Astrocyte (in vitro differentiated cells and primary cell): ENCODE measurements at places on chromosomes 5 and 9. TPM values are rescaled to one million over a fixed set of nuclear protein-coding genes. Genes with fewer than 3 reads are reported as not detected.
A peak's percentile ranks its signal among the peaks of the same experiment; 100 is the strongest.

The CCNJL gene
- 12.5 and 15.7 TPM in 2 replicates for total RNA-seq

The PDZD2 gene
- 6.5 and 10.3 TPM in 2 replicates for total RNA-seq

The N4BP3 gene
- 0.75 and 1.3 TPM in 2 replicates for total RNA-seq

The PCDHGA4 gene
- 0.48 and 0.50 TPM in 2 replicates for total RNA-seq

The SPINK1 gene
- total RNA-seq, result not detected in 2 replicates

- peaks cover 23% of the 10 kb centered on the region for H3K4me1 ChIP-seq
- no peaks in the 10 kb centered on the region for H3K27me3 ChIP-seq
- no peak for DNase-seq
- H3K36me3 ChIP-seq, result peaks cover 15% of the 10 kb centered on the region
These were observed 39.0 kb downstream of the FAM78A start for GRCh38 chr9:131237291-131237690.

DNA sequence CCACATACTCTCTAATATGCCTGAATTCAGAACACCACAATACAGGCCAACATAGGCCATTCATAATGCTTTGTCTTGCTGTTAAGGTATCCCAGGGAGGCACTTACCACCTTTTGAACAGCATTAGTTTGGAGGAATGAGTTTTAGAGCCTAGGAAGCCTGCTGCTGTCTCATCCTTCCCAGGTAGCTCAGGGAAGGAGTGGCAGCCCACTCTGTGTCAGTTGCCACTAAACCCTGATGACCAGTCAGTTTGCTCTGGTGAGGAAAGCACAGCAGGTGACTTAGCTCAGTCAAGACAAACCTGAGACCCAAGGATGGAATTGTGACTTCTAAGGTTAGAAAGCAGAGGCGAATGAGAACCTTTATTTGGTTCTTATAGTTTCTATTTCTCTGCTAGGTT is 337.4 kb upstream of the ATP10B start:
- H3K36me3 ChIP-seq, result no peaks in the 10 kb centered on the region
- H3K4me1 ChIP-seq, result no peaks in the 10 kb centered on the region
- H3K27me3 ChIP-seq, result no peaks in the 10 kb centered on the region
- no peak overlapping the region for H3K4me3 ChIP-seq
- no peak overlapping the region for H3K27ac ChIP-seq

DNA sequence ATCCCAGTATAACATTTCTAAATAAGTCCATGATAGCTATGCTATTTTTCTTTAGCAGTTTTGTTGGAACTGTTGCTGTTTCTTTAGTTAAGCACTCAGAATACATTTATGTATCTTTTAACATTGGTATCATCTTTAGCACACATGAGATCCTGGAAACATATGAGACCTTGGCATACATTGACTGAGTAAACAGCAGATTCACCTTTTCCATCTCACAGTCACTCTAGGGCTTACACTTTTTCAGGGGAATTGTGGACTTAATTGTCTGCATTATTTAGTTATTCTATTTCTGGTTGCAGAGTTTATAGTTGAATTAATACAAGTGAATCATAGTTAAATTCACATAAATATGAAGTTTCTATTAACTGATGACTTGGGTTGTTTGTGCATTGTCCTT is 70.1 kb downstream of the COMMD10 start:
- no peaks in the 10 kb centered on the region for H3K4me1 ChIP-seq
- H3K4me3 ChIP-seq, result no peak overlapping the region
- H3K27ac ChIP-seq, result no peak overlapping the region
- H3K36me3 ChIP-seq, result no peaks in the 10 kb centered on the region
- H3K27me3 ChIP-seq, result no peaks in the 10 kb centered on the region

DNA sequence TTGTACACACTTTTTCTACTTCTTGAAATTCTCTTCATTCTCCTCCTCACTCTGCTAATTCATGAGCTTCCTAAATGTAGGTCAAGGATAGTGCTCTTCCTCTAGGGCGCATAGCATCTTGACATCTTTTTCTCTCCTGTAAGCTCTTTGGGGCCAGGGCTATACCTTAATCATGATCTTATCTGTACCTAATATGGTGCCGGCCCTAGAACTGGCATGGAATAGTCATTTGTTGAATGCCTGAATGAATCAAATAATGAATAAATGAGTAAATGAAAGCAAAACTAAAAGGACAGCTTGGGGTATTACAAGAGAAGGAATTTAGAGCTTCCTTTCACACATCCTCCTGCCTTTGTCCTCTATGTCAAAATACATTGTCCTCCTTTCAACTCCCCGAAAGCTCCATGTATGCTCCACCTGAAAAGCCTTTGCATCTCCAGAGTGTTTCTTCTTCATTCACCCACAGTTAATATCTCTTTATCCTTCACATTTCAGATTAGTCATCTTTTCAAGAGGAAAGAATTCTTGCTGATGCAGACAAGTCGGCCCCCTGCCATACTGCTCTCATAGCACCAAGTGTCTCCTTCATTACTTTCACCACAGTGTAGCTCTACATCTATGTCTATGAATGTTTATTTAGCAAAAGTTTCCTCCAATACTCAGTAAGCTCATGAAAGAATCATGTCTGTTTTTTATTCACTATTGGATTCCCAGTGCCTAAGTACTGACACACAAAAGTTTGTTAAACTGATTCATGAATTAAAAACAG is 16.4 kb upstream of the PPP2R2B start:
- H3K27ac ChIP-seq, result no peak overlapping the region
- H3K36me3 ChIP-seq, result no peaks in the 10 kb centered on the region
- no peak overlapping the region for H3K4me3 ChIP-seq
- no peaks in the 10 kb centered on the region for H3K27me3 ChIP-seq

- no peaks in the 10 kb centered on the region for H3K27me3 ChIP-seq
- H3K27ac ChIP-seq, result no peak overlapping the region
- no peak for DNase-seq
- H3K4me3 ChIP-seq, result no peak overlapping the region
These were observed 84.8 kb downstream of the PPP2R2B start for GRCh38 chr5:146793709-146794108.

DNA sequence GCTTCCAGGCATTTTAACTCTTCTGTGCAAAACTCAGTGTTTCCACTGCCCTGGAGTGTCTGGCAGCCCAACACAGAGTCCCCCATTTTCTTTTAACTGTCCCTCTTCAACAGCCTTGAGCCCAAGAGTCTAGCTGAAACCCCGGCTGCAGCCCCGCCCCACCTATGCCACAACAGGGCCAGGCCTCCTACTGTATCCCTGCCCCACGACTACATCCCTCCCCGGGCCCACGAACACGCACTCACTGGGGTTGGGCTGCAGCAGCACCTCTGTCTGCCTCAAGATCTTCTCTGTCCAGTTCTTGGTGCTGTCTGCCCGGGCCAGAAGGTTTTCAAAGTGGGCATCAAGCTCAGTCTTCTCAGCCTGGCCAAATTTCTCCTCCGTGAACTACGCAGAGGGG is 6.1 kb downstream of the SH3GLB2 start:
- H3K4me1 ChIP-seq, result peaks cover 14% of the 10 kb centered on the region
- H3K27ac ChIP-seq, result no peak overlapping the region
- no peak overlapping the region for H3K4me3 ChIP-seq
- DNase-seq, result no peak

- no peak for DNase-seq
- H3K27me3 ChIP-seq, result peaks cover 7% of the 10 kb centered on the region
- H3K36me3 ChIP-seq, result no peaks in the 10 kb centered on the region
- H3K4me3 ChIP-seq, result no peak overlapping the region
- H3K27ac ChIP-seq, result no peak overlapping the region
These were observed 98.4 kb upstream of the GDNF start for GRCh38 chr5:37938076-37938852.

DNA sequence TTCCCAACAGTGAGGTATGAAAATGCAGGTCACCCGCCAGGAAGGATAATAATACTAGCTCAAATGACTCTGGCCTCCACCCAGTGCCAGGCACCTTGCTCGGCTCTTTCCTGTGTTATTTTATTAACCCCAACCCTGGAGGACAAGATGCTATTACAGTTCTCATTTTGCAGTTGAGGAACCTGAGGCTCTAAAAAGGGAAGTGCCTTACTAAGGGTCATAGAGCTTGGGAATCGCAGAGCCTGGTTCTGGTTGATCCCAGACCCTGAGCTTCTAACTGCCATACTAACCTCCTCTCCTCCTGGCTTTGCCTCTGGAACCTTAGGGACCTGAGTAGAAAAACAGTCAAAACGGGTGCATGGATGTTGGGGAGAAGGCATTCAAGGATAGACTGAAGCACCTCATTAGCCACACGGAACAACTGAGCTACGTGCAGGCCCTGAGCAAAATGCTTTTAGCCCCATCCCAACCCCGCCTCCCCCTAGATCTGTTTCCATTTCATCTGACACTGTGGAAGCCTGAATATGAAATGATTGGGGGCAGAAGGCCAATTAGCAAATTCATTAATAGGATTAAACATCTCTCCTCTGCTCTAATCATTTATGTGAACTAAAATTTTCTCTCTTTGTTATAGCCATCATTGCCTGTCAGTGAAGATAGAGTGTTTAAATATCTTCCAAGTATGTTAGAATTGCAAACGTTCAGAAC is 7.9 kb downstream of the KCNIP1 start:
- H3K4me1 ChIP-seq, result no peaks in the 10 kb centered on the region
- H3K4me3 ChIP-seq, result no peak overlapping the region
- no peak for DNase-seq
- no peaks in the 10 kb centered on the region for H3K36me3 ChIP-seq
- H3K27ac ChIP-seq, result no peak overlapping the region

GRCh38 chr5:72366324-72366976 is 46.3 kb downstream of the PTCD2 start:
- H3K4me3 ChIP-seq, result no peak overlapping the region
- H3K36me3 ChIP-seq, result no peaks in the 10 kb centered on the region
- DNase-seq, result peak; percentile 55

GRCh38 chr9:114945616-114946412 is 15.4 kb upstream of the TNFSF8 start:
- no peak overlapping the region for H3K4me3 ChIP-seq
- no peaks in the 10 kb centered on the region for H3K27me3 ChIP-seq
- no peak for DNase-seq
- no peaks in the 10 kb centered on the region for H3K36me3 ChIP-seq

DNA sequence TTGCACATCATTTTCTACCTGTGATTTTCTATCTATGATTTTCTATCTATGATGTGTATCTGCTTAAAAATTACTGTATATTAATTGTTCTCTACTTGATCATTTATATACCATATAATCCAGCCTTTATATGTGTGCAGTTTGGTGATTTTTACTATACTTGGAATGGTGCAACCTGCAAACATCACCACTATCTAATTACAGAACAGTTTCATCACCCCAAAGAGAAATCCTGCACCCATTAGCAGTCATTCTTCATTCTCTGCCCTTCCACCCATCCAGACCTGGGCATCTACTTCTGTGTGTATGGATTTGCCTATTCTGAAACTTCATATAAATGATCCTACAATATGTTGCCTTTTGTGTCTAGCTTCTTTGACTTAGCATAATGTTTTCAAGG is 51.3 kb downstream of the CARTPT start:
- DNase-seq, result no peak
- H3K4me1 ChIP-seq, result no peaks in the 10 kb centered on the region
- no peak overlapping the region for H3K27ac ChIP-seq

- peaks cover 2% of the 10 kb centered on the region for H3K27me3 ChIP-seq
- no peak for DNase-seq
- no peak overlapping the region for H3K27ac ChIP-seq
These were observed 10.3 kb downstream of the FRRS1L start for GRCh38 chr9:109156708-109157107.

DNA sequence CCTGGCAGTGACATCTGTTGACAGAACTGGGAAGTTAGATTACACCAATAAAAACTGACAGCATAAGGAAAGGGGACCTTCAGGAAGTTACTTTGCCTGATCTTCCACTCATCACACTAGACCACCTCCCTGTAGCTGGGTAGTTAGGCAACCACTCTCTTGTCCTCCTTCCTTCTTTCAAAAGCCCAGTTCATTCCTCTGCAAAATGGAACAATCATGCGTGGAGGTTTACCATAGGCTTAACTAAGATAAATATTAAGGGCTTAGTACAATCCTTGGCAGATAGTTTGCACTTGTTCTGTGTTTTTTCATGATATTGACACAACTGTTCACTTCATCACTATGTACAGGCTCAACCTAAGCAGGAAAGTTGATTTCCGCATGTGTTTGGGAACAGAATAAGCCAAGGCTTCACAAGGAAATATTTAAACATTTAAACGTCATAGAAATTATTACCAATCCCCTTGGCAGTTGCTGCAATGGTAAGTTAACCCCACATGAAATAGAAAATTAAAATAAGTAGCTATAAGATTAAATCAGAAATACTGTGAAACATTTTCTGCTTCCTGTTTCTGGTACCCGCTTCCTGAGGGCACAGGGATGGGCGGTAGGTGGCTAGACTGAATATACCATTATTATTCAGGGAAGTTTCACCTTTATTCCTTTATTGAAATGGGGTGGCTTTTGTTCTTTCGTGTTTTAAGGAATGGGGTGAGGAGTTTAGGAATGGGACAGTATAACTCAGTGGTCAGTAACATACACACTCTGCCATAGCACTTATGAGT is 9.9 kb upstream of the PTGER4 start:
- H3K36me3 ChIP-seq, result no peaks in the 10 kb centered on the region
- H3K4me1 ChIP-seq, result no peaks in the 10 kb centered on the region
- no peak for DNase-seq
- H3K27ac ChIP-seq, result no peak overlapping the region

DNA sequence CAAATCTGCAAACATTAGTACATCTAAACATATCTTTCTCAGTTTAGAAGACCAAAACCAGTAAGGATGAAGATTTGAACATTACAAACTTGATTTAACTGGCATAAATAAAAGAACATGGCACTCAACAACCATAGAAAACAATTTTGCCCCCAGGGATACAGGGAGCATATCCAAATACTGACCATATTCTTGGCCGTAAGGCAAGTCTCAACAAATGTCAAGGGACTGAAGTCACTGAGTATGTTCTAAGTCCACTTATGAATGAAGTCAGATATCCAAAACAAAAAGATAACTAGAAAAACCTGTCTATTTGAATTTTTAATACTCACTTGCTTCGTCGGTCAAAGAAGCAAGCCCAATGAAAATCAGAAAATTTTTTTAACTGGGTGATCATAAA is 14.1 kb downstream of the FEM1C start:
- no peak overlapping the region for H3K27ac ChIP-seq
- peaks cover 19% of the 10 kb centered on the region for H3K4me1 ChIP-seq
- no peak for DNase-seq
- H3K36me3 ChIP-seq, result peaks cover 6% of the 10 kb centered on the region
- no peak overlapping the region for H3K4me3 ChIP-seq

GRCh38 chr9:135948968-135949367 is 12.2 kb downstream of the UBAC1 start:
- H3K36me3 ChIP-seq, result peaks cover 2% of the 10 kb centered on the region
- H3K4me3 ChIP-seq, result no peak overlapping the region
- no peaks in the 10 kb centered on the region for H3K27me3 ChIP-seq
- H3K27ac ChIP-seq, result no peak overlapping the region
- DNase-seq, result no peak

DNA sequence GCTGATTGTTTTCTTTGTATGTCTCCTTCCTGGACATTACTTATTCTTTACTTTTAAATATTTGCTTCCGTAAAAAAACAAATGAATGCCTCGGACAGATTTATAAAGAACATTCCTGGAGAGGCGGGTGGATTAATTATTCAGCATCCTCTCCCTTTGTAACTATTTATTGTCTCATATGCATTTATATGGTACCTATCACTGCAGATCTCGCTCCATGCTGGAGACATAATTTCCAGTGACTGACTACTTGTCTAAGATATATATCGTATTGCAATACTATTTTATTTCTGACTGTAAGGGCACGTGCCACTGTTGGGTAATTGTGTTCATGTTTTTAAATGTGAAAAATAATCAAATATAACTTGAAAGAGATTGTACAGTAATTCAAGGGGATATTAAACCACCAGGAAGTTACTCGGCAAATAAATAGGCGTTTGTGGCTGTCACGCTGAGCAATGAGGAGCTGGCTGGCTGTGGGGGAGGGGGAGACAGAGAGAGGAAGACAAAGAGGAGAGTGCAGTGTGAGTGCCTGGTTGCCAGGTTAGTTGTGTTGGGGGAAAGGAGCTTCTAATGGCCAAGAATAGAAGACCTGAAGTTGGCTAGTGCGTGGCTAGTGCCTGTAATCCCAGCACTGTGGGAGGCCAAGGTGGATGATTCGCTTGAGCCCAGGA is 131.8 kb upstream of the GABRP start:
- no peak overlapping the region for H3K27ac ChIP-seq
- H3K27me3 ChIP-seq, result peaks cover 2% of the 10 kb centered on the region
- H3K4me3 ChIP-seq, result no peak overlapping the region
